ENCODE measurements at places on chromosomes 1 and 21.

DNA sequence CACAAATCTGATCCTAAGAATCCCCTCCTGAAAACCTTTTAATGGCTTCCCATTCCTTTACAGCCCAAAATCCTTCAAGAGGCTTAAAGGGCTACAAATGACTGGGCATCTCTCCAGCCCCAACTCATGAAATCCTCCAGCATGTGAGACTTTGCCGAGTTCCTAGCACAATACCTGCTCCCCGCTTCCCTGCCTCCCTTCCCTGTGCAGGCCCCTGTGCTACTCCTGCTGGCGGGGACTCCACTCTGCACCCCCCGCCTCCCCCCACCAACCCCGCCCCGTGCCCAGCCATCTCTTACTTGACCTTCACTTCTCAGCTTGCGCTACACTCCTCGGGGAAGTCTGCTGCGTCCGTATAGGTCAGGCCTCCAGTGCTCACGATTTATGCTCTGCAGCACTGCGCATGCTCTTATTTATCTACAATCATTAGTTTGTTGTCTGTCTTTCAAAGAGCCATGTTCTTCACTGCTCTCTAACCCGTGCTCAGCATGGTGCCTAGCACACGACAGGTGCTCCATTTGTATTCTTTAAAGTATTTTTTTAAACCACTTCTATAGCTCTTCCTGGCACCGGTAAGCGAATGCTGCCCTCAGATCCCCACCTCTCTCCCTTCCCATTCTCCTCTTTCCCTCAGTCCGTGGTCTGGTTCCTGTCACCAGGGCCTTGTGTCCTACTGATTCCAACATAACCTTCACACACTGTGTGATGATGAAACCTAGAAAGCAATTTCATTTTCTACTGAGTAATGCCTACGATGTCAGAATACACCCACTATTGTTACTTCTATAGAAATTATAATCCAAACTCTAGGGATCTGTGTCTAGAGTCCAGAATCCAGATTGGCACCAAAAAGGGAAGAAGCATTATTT is 37.5 kb upstream of the PLA2G2C start:
- DNase-seq, result no peak

DNA sequence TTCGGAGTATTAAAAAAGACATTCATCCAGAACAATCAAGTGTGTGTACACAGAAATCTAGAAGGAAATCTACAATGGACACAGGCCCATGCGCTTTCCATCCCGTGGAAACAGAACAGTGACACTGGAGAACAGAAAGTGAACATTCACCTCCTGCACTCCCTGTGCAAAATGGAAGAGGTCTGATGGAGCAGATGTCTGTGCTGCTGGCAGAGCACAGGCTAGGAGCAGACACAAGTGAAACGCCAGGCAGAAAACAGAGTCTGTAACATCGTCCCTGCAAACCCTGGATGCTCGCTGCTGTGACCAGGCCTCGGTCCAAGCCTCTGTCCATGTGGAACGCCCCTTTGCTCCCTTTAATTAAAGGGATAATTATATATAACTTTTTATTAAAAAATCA is 36.1 kb downstream of the SLC45A1 start:
- no peak for DNase-seq

DNA sequence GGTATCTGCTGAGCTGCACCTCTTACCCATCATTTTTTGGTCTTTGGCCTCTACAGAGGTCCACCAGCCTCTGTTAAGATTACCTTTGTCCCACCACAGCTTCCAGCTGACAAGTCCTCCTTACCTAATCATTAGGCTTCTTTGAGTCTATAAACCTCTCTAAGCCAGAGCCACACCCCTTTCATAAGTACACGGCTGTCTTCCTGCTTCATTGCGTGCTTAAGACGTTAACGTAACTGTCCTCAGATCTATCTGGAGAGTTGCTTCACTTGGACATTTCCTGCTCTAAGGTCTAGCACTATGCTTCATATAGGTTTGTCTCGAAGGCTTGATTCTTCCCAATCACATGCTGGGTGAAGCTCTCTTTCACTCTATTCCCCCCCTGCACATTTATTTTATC is 71.0 kb upstream of the CACHD1 start:
- no peak for DNase-seq

GRCh38 chr1:239361403-239361802 is 25.0 kb upstream of the CHRM3 start:
- DNase-seq, result no peak

GRCh38 chr1:243587823-243588560 is 262.1 kb downstream of the AKT3 start:
- no peak for DNase-seq

DNA sequence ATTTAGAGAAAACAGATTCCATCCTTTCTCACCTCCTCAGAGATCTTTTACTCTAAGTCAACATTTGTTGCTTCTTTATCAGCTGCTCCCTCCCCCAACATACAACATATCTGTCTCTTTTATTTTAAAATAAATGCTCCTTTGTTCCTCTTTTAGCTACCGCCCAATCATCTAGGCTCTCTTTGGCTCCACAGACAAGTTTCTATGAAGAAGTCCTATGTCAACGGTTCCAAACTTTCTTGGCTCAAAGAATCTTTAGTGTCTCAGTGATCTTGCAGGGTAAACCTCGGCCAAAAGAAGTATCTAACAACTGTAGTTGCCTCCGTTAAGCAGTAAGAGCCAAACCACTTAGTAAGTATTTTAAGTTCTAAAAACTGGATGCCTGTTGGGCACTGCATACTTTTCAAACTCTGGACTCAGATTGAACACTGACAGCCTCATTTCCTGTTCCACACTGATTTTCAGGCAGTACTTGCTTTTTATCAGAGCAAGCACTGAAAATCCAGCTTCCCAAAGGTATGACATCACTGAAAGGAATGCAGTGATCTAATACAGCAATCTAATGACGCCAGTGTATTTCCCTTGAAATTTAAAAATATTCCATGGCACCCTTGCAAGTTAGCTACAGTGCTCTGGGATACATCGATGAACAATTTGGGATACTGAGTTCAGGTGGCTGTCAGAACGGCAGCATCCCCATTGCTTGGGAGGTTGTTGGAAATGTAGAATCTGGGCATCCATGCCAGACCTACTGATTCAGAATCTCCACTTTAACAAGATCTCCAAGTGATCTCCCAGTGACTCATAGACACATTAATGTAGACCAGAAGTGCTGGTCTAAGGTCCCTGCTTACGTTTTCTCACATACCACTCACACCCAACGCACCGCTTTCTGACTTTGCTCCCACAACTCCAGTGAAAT is 26.8 kb downstream of the EGLN1 start:
- no peak for DNase-seq

DNA sequence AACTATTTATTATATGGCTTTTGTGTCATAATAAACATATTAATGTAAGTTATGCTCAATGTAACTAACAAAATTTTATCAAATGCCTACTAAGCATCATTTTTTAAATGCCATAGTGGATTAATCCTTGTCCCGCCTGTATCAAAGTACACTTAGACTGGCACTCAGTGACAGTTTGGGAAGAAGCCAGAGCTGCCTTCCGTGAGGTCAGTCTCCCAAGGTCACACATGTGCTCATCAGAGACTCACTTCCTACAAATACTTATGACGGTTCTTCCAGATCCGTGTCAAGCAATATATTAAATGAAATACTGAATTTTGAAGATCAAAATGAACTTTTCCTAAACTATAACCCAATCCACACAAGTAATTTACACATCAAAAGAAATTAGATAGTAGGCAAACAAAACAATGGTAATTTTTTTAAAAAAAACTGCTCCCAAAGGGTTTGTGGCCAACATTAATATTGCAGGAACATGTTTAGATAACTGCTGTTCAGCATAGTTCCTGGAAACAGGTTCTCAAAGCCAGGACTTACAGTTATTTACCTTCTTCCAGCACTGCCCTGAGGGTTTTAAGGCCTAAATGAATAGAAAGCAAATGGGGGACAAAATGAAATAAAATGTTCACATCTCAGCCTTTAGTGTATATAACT is 27.2 kb downstream of the WLS start:
- no peak for DNase-seq

DNA sequence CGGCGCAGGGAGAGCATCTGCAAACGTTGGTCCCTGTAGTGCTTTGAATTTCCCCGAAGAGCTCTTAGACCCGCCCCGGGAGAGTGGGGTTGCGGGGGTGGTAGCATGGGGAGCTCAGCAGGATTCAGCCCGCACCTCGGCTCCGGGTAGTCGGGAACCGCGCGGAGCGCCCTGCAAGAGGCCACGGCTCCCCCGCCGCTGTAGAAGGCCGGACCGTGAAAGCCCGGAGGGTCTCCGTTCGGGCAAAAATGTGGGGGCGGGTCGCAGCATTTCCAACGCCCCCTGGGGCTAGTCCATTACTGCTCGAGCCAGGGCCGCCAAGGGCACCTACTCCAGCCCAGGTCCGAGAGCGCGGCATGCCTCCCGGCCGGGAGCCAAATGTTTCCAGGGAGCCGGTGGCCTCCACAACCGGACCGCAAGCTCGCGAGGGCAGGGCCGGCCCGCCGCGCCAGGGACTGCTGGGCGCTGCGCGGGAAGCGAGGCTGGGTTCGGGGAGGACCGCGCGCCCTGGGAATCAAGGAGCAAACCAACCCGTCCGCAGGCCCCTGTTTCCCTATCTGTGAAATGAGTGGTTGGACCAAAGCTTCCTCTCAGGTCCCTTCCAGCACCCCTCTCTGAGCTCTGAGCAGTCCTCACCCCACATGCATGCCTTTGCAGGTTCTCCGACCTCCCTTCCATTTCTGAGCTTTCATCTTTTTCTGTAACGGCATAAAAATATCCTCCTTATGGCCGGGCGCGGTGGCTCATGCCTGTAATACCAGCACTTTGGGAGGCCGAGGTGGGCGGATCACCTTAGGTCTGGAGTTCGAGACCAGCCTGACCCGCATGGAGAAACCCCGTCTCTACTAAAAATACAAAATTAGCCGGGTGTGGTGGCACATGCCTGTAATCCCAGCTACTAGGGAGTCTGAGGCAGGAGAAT is 775 bp upstream of the TMEM63A start:
- DNase-seq, result no peak

- DNase-seq, result no peak
Measured at GRCh38 chr1:58722967-58723366, 23.1 kb upstream of the MYSM1 start.

DNA sequence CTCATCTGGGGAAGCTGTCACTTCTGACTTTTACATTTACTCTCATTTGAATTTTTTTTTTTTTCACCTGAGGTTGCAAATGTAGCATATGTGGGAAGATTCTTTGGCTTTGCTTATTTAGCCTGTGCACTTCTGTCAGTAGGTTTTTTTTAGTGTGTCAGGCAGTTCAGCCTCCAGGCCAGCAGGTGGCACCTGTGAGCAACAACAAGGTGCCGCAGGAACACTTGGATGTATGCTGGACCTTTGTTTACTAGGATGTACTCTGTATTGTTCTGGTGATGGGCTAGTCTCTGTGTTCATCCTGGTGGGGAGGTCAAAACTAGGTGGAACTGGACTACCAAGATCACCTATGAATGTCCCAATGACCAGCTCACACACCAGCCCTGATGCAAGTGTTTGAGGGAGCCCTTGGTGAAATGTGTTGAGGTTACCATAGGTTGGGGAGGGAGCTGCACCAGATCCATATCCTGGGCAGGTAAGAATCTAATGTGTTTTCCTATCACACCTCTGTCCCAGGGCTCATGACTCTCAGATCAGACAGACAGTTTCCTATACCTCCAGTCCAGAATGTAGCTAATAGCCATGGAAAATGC is 618.2 kb downstream of the BRINP3 start:
- no peak for DNase-seq

DNA sequence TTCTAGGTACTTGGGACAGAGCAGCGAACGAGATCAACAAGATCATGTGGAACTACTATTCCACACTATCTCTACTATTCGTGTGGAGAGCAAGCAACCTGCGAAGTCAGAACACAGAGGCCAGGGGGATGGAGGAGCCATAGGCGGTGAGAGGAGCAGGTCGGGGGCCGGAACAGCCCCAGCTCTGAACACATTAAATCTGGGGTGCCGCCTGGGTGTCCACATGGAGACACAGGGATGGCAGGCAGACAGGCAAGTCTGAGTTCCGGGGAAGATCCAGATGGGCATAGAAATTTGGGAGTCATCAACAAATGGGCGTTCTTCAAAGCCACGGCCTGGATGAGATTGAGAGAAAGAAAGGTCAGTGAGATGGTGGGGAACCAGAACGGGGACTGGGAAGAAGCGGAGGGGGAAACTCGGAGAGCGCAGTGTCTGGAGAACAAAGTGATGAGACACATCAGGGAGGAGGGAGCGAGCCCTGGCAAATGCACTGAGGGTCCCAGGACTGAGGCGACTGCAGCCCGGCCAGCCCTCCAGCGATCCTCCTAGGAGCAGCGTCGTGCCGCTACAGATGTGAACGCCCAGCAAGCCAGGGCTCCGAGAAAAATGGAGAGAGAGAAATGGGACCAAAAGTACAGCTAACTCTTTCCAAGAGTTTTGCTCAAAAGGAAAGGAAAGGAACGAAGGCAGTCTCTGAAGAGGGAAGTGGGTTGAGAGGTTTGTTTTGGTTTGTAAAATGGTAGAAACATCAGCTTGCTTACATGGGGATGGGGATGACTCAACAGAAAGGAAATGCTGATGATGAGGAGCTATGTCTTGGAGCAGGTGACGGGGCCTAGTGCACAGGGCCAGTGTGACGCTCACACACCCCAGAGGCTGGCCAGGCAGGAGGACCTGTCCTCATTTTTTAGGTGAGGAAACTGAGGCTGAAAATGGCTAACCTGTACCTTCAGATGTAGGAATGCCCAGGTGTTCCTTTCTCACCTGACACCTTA is 84.5 kb downstream of the GLIS1 start:
- DNase-seq, result no peak

DNA sequence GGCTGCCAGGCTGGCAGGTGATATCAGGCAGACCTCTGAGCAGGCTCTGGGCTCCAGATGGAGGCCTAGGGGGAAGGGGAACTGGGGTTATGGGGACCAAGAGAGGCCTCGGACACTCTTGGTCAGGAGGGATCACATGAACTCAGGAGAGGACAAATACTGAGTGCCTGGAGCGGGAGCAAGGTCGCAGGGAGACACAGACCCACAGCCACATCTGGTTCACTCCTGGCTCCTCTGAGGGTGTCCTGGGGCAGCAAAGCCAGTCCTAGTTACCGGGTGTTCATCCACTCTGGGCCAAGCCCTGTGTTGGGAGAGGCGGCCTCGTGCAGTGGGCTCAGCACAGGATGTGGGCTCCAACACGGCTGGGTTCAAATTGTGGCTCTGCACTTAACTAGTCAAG is 239.0 kb downstream of the PTPRU start:
- no peak for DNase-seq
